Liver (tissue), 10 donors: ENCODE measurements at places on chromosomes 5 and 9. TPM values are rescaled to one million over a fixed set of nuclear protein-coding genes. Genes with fewer than 3 reads are reported as not detected.
A peak's percentile ranks its signal among the peaks of the same experiment; 100 is the strongest.

GRCh38 chr5:926417-927171 lies 33.9 kb downstream of the TRIP13 start:
- DNase-seq, result no peak

GRCh38 chr5:130964231-130965202 lies 200.5 kb downstream of the HINT1 start:
- DNase-seq, result no peak

DNA sequence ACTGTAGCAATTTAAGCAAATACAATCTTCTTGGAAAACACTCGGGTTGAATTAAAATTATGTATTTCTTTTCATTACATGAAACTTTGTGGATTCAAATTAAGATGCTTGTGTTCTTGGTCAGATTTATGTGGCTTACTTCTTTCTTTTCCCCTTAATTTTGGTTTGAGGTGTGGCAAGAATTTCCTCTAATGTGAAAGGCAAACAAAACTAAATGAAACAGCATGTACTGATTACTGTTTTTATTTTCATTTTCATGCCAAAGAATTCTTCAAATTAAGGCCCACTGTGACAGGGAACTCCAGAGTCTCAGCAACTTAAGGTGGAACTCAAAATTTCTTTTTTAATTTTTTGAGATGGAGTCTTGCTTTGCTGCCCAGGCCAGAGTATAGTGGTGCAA lies at the start of gene OMD:
TSS of gene OMD (minus strand) at position 132 of the 400 bp plus-strand sequence. CDS start 6,913 bp downstream, outside the sequence.
- DNase-seq, result no peak

DNA sequence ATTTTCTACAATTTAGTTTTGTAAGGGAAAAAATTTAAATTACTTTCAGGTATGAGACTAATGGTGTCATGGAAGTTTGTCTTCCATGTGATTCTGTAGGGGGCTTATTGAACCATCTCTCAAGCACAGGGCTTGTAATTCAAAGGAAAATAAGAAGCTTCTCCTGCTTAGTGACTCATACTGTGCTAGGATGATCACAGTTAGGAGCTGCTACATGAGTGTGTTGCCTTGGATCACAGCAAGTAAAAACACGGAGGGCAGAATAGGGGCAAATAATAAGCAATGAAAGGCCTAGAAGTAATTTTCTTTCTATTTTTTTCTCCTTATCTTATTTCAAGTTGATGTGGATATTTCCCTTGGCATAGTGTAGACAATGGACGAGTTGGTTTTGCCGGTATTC lies 28.9 kb downstream of the TMEM167A start:
- no peak for DNase-seq

DNA sequence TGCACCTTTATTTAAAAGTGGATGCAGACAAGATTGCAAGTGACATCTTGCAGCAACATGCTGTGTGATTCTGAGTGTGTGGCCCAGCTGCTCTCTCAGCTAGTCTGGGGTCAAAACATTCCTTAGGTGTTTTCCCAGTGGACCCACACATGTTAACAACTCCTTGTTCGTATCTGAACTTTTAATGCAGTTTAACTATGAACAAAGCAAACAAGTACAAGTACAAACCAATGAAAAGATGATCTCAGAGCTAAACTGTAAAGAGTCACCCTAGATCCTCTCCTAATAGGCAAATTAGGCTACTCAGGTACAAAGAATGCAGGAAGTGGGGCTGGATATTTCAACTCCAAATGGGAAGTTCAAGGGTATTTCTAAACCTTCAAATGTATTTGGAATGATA lies 108.4 kb downstream of the ENTREP1 start:
- no peak for DNase-seq

DNA sequence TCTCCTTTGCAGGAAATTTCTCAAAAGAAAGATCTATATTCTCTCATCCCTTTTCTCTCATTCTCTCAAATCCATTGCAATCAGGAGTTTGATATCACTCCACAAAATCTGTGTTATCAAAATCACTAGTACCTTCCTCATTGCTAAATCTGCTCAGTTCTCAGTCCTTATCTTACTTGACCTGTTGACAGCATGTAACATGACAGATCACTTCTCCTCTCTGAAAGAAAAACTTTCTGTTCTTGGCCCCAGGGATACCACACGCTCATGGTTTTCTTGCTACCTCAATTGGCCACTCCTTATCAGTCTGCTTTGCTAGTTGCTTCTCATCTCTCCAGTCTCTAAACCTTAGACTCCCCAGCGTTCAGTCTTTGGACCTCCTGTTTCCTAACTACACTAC lies 22.1 kb downstream of the SRP19 start:
- DNase-seq, result no peak

DNA sequence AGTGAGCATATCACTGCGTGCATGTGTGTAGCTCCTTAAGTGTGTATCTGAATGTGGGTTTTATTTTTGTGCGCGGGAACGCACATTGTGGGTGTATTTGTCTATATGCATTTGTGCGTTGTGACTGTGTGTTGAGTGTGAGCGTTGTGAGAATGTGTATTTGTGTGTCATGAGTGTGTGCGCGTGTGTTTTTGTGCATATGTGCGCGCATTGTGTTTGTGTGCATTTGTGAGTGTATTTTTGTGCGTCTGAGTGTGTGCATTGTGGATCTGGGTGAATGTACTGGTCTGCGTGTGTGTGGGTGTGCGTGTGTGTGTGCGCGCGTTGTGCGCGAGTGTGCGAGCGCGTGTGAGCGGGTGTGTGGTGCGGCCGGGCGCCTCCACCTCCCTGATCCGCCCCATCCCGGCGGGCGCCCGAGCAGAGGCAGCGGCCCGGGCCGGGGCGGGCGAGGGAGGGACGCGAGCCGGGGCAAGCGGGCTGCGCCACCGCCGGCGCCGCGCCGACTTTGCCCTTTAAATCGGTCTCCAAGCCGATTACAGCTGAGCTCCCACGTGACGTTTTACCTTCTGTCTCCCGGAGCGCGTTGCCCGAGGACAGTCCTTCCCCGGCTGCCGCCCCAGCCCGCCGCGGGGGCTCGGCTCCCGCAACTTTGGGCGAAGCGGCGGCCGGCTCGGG lies at the start of gene RASGRF2:
TSS of gene RASGRF2 (plus strand) at position 596 of the 675 bp plus-strand sequence. CDS start 376 bp downstream, outside the sequence.
- DNase-seq, result no peak

DNA sequence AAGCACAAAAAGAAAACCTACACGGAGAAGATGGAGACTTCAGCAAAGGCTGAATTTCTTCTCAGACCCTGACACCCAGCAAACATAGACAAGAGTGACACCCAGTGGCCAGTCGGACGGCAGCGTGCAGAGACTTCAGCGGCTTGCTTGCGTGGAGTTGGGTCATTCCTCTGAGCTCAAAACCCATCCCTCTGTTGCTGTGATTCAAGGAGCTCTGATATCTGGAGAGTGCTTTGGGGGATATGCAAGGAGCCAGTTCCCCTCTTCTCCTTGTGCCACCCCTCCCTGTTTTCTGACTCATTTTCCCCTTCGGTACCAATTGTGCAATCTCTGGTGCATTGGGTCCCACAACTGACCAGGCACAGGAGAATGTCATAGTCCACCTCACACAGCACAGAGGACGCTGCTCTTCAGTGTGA lies 27.5 kb downstream of the SH3TC2 start:
- peak; percentile 75 for DNase-seq

DNA sequence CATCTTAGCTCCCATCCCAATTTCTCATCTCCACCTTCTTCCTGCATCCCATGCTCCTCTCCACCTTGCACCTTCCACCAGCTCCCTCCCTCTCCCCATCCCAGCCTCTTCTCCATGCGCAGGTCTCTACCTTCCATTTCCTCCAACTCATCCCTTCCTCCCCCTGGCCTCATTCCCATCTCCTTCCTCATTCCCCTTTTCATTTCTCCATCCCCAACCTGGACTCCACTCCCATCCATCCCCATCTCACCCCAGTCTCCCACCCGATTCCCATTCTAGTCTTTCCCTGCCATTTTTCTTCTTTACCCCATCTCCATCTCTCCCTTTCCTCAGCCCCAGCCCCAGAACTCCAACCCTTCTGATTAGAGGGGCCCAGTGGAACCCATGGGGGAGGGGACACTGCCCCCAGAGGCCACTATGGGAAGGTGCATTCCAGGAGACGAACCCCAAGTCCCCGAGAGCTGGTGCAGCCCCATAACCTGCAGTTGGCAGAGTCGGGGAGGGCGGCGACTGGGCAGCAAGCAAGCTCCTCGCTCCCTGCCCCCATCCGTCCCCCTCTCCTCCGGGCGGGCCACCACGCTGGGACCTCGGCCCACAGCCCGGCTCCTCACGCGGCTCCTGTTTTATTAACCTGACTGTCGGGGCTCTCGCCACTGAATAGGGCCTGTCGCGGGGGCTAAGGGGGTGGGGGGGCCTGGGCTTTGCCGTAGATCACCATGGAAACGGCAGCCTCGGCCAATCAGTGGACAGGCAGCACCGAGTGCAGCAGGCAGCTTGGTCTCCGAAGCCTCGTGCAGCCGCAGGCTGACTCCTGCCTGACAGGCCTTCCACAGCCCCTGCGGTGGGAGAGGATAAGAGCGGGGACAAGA lies 66.7 kb downstream of the PCDH1 start:
- DNase-seq, result peak; percentile 41

- peak; percentile 69 for DNase-seq
These were observed 720 bp downstream of the NADK2 start for GRCh38 chr5:36240779-36241630.

DNA sequence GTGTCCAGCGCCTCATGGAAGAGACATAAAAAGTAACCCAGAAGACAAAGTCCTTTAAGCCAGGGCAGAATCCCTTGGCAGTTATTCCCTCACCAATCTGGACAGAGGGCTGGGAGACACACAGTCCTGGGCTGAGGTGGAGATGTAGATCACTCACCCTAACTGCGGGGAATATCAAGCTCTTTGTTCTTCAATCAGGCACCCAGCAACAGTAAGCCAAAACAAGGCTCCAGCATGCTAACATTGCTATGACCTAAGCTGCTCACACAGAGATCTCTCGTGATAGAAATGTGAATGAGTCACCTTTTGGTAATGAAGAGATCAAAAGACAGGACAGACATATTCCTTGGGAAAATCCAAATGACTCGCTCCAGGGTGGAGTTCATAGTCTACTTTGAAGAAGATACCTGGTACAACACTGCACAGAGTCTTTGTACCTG lies 101.3 kb downstream of the FBN2 start:
- no peak for DNase-seq

DNA sequence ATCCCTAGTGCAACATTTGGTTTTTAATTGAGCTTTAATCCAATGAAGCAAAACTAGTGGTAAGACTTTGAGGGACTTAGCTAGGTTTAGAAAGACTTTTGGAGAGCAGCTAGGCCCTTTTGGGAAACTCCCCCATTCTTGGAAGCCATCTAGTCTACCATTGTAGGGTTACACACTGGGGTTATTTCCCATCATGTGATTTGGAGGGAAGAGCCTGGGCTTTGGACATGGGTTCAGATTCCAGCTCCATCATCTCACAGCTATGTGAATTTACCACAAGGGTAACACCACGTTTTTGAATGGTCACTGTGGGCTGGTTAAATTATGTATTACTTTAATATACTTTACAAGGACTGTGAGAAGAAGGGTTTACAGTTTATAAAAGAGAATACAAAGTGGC lies 18.3 kb upstream of the TNFSF15 start:
- no peak for DNase-seq

DNA sequence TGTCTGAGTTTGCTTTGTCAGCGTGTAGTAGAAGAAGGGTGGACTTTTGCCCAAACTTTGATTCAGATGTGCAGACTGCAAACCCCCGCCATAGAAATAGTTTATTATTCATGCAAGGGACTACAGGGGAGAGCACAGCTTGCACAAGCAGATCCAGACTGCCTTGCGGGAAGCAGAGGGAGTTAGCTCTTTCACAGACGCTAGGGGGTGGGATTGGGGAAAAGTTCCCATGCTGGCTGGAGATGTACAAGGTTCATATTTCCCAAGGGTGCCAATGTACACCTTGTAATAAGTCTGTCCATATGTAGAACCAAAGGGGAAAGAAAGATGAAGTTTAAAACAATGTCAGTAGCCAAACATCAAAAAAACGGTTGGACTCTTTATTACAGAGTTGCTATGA lies 749.7 kb upstream of the COX7C start:
- no peak for DNase-seq

DNA sequence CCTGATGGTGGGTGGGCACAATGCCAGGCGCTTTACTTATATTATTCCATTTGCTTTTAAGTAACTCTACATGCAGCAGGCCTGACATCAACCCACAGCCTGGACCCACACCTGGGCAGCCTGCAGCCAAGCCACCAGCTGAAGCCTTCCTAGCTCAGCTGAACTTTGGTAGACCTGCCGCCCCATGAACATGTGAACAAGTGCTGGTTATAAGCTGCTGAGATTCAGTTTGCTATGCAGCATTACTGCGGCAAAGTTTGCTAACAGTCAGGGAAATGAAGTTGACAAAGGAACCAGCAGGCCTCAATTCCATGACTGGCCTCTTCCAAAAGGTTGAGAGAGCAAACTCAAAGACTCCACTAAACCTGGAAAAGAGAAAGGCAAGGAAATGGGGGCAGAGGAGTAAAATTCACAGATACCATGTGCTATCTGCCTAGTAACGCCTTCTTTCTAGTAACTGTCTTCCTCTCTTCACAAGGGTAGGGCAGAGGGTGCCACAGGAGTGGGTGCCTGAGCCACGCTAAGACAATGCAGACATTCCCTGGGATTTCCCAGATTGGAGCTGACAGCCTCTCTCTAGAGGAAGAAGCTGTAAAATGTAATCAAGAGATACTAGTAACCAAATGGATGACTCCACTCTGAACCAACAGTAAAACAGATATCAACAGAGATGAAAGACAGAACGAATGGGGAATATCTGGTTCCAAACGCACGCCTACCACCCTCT lies 2.9 kb downstream of the BOD1 start:
- no peak for DNase-seq

DNA sequence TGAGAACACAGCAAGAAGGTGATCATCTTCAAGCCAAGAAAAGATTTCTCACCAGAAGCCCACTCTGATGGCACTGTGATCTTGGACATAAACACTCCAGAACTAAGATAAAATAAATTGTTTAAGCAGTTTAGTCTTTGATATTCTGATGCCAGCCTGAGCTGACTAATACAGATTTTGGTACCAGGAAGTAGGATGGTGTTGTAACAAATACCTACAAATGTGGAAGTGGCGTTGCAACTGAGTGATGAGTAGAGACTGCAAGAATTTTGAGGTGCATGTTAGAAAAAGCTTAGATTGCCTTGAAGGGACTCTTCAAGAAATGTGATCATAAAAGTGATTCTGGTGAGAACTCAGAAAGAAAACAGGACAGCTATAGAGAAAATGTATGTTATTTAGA lies 592.4 kb upstream of the DAB2 start:
- DNase-seq, result no peak

- DNase-seq, result no peak
These were observed 7.8 kb downstream of the MED10 start for GRCh38 chr5:6370580-6370979.

The CEP78 gene
- polyA plus RNA-seq, result 2.6 TPM

The F2R gene
- 10.0 TPM for polyA plus RNA-seq

The LCN9 gene
- polyA plus RNA-seq, result not detected

The ADAMTSL2 gene
- polyA plus RNA-seq, result 11.6 TPM

The PTPA gene
- polyA plus RNA-seq, result 66.0 TPM

The ANKRD34B gene
- not detected for polyA plus RNA-seq

The SLC34A1 gene
- polyA plus RNA-seq, result 0.60 TPM

The NOTCH1 gene
- 2.4 TPM for polyA plus RNA-seq

The VCAN gene
- 0.97 TPM for polyA plus RNA-seq

The ST8SIA4 gene
- 0.78 TPM for polyA plus RNA-seq
